NCI-H187 treated with DMSO at 0.1 percent for 48 hours (cell line): ENCODE measurements at places on chromosomes 6 and 20.

GRCh38 chr6:71317441-71317840, 28.8 kb downstream of the OGFRL1 start:
- no peak for DNase-seq

DNA sequence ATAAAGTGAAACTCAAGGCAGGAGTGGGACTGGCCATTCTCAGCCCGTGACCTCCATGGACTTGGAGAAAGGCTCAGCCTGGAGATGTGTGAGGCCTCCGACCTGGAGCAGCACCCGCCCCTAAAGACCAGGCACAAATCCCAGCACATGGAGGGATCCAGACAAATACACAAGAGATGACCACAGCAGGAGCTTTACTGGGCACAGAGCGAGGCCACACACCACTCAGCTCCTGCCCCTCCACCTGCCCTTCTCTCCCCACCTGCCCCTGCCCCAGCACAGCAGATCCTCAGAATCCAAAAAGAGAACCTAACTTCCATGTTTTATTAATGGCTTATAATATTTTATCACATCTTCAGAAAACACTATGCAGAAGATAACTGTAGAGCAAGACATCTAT, 20.4 kb upstream of the MICB start:
- no peak for DNase-seq

- no peak for DNase-seq
These were observed 12.4 kb upstream of the RNF24 start for GRCh38 chr20:4027590-4028265.

DNA sequence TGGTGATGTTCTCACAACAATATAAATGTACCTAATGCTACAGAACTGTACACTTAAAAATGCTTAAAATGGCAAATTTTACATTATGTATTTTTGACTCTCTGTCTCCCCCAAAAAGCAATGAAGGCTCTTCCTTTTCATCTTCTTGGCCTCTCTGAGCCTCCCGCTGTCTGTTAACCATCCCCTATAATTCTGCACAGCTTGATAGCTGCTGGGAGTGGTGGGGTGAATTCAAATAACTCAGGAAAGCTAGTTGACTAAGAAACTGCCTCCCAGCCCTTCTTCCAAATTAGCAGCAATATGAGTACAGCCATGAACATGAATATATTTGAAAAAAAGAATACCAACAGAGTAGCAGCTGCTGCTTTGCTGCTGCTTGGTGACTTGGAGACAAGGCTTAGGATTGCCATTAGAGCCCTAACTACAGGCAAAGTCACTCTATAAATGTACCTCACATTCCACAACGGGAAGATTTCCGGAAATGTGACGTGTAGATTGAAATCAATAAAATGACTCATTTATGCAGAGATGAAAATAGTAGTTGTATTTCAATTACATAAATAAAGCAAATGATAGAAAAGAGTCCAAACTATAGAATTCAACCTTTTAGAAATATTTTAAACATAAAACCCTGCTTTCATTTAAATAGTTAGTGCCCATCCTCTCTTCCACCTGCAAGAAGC, 200.1 kb upstream of the HEY2 start:
- DNase-seq: no peak

DNA sequence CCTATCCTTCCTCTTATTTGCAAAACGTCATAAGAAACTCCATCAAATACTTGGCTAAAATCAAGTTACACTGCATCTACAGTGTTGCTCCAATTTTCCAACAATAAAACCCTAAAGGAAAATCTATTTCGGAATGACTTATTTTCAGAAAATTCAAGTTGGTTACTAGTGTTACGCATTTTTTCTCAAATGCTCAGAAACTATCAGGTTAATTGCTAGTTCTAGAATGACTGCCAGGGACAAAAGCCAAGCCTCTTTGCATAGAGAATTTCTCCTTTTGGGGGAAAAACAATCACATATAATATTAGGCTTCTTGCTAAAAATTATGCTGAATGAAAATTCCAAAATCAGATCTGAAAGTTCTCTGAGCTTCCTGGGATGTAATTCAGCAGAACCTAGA, 210.2 kb downstream of the BTBD9 start:
- no peak for DNase-seq

- DNase-seq: no peak
These were observed 1.5 kb upstream of the VEGFA start for GRCh38 chr6:43768506-43768860.

DNA sequence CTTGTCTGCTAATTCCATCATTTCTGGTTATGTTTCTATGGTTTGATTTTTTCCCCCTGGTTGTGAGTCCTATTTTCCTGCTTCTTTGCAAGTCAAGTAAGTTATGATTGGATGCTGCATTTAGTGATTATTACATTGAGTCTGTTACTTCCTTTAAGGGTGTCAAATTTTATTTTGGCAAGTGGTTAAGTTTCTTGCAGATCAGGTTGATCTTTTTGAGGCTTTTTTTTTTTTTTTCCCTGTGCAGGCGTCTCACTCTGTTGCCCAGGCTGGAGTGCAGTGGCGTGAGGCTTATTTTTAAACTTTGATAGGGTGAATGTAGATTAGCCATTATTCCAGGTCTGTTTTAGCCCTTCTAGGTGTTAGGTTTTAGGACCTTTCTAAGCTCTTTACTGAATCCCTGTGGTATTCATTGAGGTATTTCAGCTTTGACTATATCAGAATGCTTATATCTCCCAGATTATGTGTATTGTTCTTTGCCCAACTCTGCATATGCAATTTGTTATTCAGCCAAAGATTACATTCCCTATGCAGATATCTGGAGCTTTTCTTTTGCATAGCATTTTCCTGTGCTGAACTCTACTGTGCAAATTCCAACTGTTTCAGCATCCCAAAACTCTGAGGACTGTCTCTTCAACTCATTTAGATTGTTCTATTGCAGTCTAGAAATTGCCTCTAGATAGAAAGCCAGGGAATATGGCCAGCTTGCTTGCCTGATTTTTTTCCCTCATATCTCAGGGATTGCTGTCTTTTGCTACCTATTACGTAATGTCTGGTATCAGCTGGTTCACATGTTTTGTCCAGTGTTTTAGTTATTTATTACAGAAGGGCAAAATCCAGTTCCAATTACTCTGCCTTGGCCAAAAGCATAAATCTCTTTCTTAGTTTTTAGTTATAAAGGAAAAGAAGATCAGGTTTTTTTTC, 113.3 kb downstream of the AFG1L start:
- DNase-seq: no peak

DNA sequence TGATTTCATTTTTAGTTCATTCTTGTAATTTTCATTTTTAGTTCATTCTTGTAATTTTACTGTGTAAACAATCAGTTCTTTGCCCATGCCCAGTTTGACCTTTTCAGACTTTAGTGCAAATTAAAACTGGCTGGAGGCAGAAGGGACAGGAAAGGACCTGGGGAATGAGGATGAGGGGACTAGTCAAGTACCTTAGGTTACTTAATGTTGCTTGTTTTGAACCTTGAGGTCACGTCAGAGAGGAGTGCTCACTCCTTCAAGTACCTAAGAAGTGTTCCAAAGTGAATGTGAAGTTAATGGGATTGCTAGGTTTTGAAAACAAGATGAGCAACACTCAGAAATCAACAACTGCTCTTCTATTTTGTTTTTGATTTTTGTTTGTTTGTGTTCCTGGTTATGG, 82.5 kb downstream of the FOXO3 start:
- no peak for DNase-seq

- no peak for DNase-seq
These were observed 332.0 kb downstream of the BTBD9 start for GRCh38 chr6:38307740-38308139.

DNA sequence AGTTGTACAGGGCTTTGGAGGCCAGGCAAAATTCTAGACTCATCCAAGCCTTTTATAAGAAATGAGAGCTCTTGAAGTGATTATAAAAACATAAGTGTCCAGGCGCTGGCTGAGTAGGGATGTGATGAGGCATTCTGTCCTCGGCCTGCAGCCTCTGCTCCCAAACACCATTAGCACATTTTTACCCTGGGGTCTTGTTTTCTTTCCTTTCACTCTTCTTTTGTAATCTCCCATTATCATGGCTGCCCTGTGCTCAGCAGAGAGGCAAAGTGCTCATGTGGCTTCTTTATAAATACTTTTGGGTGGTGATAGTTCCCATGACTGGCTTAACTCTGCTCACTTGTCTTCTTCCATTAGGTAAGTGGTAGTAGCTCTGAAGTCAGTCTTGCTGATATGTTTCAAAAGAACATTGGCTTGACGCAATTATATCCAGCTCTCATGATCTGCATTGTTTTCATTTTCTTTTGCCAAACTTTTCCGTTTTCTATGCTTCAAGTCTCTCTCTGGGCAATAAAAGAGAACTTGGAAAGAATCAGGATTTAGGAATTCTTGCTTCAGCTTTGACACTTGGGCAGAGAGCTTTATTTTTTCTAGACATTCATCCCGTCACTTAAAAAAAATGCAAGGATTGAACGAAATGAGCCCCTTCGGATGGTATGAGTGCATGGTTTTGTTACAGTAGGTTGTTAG, 61.1 kb downstream of the CAP2 start:
- no peak for DNase-seq

- no peak for DNase-seq
These were observed 88.3 kb upstream of the COL21A1 start for GRCh38 chr6:56335726-56336125.

DNA sequence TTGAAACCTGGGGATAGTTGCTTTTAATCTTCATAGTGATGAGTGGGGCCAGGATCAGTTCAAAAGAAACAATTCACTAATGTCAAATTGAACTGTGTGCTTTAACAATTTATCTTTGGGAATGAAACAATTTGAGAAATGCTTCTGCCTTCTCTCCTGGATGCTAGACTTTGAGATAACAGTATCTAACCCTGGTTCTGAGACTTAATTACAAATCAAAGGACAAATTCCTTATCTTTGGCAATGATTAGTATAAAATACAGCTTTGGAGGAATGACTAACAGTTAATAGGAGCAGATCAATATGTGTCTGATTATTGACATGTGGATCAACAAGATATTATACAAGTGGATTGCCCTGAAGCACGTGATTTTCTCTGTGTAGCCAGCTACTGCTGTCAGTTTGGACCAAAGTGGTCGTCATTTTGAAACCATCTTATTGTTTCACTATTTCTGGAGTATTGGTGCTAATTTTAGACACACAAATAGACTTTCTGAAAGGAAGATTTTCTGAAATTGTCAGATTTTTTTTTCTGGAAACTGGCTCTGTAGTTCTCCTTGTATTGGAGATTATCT, 6.2 kb upstream of the FLRT3 start:
- DNase-seq: no peak

GRCh38 chr20:5315807-5316187, 957 bp downstream of the PROKR2 start:
- no peak for DNase-seq

- DNase-seq: no peak
These were observed 7.9 kb downstream of the KIAA1755 start for GRCh38 chr20:38252292-38253288.

- DNase-seq: no peak
These were observed 23.0 kb downstream of the LAMA5 start for GRCh38 chr20:62344092-62344491.

DNA sequence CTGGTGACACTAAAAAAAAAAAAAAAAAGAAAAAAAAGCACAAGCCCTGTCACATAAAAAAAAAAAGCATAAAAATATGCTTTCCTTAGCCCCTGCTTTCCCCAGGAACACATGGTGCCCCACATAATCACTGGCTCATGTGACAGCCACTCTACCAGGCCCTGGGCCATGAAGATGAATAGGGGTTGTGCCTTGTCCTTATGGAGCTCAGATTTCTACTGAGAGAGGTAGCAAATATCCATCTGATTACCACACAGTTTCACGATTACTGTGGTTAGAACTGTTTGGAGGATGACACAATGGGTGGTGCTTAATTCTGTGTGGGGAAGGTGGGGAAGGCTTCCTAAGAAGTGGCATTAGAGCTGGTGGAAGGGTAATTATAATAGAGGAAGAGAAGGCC, 9.3 kb downstream of the RAET1E start:
- DNase-seq: peak; percentile 56

GRCh38 chr6:134816300-134816699, 133.6 kb downstream of the ALDH8A1 start:
- DNase-seq: no peak
